ENCODE measurements at places on chromosomes 1 and 21. TPM values are rescaled to one million over a fixed set of nuclear protein-coding genes. Genes with fewer than 3 reads are reported as not detected.

DNA sequence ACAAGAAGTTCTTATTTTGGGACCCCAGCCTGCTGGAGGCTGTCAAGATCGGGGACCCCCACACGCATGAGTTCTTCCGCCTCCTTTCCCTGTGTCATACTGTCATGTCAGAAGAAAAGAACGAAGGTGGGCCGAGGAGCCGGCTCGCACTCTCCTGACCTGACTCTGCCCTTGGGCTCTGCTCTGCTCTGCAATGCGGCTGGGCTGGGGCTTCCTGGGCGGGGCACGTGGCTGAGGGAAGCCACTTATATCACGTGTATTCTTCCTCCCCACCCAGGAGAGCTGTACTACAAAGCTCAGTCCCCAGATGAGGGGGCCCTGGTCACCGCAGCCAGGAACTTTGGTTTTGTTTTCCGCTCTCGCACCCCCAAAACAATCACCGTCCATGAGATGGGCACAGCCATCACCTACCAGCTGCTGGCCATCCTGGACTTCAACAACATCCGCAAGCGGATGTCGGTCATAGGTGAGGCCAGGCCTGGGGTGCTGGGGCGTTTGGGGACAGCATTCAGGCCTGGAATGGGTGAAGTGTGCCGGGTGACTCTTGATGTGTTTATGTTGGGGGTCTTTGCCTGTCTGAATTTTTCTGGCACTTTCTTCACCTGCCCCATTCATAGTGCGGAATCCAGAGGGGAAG is 17.6 kb downstream of the ATP8B2 start:
- DNase-seq: no peak

DNA sequence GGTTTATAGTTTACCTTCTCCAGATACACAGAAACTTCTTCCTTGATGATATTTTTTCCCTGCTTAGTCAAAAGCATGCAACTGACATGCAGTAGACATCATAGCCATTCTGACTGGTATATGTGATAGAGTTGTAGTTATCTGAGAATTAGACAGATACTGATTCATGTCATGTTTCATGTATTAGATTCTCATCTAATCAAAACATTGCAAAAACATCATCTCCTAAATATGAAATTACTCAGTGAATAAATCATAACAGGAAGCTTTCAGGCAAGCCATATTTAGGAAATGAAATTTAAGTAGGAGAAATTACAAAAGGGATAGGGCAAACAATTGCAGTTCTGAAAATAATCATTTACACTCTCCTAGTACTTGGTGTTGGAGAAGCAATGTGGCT is 38.4 kb upstream of the ASB17 start:
- no peak for DNase-seq

DNA sequence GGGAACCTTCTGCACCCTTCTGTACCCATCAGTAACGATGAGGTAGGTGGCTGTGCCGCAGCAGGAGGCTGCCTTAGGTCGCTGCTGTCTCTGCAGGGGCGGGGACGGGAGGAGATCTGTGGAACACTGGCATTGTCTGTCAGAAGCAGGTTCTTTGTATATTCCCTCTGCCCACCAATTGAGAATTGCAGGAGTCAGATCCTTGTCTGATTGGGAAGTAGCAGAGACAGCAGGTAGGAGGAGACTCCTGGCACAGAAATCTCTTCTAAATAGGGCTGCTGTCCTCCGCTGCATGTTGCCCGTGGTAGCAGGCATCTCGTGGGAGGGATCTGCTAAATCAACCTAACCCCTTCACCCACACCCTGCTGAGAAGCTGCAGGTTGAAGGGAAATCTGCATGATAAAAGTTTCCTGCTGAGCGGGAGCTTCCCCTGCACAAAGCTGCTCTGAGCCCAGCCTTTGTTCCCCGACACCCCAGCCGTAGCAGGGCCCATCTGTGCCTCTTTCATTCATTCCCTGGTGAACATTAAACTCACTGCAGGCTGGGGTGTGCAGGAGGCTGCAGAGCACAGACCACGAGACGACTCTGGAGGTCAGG is 15.9 kb downstream of the SARS1 start:
- no peak for DNase-seq

The C1QB gene
- 258 TPM for total RNA-seq

GRCh38 chr1:37922767-37923550 is 23.9 kb downstream of the INPP5B start:
- DNase-seq: no peak

- DNase-seq: no peak
Measured at GRCh38 chr1:115877511-115877910, 36.6 kb upstream of the NHLH2 start.

GRCh38 chr1:76177615-76178014 is 103.1 kb downstream of the ST6GALNAC3 start:
- DNase-seq: no peak

GRCh38 chr21:36487641-36488307 is 7.9 kb upstream of the CLDN14 start:
- DNase-seq: no peak

Data from thyroid gland (tissue), 4 donors.